Frontal cortex (tissue), 4 donors: ENCODE measurements at places on chromosomes 2 and 18.

DNA sequence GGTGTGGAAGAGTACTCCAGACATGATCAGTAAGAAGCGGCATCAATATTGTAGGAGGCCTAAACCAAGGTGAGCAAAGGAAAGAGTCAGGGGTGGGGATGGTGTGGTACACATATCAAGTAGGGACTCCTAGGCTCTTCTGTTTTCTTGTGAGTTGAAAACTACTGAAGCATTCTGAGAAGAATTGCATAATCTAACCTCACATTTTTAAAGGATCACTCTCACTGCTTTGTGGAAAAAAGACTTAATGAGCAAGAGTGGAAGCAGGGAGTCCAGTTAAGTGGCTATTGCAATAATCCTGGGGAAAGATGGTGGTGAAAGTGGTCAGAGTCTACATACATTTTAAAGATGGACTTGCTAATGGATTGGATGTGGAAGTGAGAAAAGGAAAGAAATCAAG lies 899.5 kb upstream of the FAM98A start:
- DNase-seq = no peak

DNA sequence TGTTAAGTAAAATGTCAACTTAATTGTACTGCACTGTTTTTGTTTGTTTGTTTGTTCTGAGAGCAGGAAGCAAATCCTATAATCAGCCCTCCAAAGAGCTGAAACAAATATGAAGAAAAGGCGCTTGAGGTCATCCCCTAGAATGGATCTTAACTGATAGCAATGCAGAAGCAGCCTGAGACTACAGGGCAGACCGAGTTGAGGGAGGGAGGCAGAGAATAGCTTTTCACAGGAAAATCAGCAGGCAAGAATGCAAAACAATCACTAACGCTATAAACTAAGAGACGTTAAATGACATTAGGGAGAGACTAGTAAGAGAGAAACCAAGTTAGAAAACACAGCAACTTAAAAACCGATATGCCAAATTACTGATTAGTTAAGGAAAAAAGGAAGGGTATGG lies 37.2 kb downstream of the GALNT1 start:
- no peak for DNase-seq

DNA sequence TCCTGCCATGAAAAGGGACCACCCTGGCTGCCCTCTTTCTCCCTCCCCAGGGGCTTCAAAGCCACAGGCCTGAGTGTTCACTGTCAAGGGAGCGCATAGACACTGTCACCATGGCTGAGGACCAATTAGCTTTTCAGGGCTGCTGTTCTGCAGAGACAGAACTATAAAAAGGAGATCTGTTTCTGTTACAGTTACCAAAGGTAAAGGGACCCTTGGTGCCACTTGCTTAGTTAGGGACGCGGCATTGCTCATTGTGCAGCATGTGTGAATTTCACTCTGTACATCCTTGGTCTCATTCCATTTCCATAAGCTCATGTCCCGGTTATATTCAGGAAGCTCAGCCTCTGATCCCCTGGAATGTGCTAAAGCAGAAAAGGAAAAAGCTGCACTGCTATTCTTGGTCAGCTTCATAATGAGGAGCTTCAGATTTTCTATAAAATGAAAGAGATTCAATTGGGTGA lies 55.5 kb upstream of the RNF152 start:
- DNase-seq = no peak

DNA sequence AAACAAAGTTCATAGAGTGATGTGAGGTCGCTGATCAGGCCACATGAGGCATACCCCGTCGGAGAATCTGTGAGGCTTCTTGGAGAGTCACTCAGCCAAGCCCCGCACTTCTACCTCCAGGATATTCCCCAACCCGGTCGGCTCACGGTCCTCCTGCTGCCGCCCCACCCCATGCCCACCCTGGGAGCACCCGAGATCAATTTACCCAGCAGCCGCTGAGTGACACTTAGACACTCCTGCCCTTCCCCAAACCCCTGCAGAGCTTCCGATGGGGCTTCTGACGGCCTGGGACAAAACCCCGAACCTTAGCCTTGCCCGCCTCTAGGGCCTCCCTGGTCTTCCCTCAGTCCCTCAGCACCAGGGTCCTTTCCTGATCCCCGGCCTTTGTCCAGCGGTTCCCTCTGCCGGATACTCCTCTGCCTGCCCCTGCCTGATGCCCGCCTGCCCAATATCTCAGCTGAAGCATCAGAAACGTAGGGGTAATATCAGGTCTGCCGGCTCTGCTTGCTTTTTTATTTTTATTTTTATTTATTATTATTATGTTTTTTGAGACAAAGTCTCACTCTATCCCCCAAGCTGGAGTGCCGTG lies 18.9 kb upstream of the OTOS start:
- no peak for DNase-seq

GRCh38 chr2:182248362-182248761 lies 178.5 kb downstream of the PDE1A start:
- no peak for DNase-seq

- DNase-seq = no peak
These were observed 200.8 kb downstream of the SLC8A1 start for GRCh38 chr2:40251137-40251536.

DNA sequence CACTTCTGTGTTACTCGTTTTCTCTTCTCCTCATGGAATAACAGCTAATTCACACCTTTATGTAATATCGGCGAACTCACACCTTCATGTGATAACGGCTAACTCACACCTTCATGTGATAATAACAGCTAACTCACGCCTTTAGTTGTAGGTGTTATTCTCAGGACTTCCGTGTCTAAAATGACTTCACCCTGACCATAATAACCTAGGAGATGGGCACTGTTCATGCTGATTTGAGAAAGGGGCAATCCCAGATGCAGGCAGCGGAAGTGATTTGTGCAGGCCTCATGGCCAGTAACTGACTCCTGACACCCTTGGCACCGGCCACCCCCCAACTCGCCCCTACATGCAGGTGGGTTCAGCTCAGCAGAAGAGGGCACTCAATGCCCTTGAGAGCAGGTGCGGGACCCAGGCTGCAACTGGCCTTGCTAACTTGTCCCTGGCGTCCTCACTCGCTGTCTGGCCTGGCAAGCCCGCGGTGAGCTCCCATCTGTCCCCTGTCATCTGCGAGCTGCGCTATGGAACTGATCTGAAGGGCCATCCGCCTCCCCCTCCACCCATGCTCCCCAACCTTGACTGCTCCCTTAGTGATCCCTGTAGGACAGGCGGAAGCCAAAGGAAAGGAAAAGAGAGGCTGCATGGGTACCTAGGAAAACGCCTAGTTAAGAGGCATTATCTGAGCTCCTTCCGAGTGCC lies 42.6 kb upstream of the MTCL1 start:
- no peak for DNase-seq

DNA sequence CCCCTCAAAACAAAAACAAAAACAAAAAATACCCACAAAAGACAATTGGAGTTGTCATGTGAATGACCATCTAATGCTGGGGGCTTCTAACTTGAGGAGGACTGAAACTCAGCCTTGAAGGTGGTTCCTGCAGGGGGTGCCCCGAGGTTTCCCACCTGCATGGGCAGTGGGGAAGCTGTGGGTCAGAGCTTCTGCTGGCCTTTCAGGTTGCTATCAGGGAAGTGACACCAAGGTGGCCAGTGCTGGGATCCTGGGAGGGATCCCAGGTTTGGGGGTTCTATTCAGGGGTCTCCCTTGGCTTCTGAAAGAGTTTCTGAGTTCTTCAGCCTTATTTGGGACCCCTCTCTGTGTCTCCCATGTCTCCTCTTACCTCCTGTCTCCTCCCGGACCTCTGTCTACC lies 62.8 kb downstream of the LDLRAD4 start:
- DNase-seq = no peak

DNA sequence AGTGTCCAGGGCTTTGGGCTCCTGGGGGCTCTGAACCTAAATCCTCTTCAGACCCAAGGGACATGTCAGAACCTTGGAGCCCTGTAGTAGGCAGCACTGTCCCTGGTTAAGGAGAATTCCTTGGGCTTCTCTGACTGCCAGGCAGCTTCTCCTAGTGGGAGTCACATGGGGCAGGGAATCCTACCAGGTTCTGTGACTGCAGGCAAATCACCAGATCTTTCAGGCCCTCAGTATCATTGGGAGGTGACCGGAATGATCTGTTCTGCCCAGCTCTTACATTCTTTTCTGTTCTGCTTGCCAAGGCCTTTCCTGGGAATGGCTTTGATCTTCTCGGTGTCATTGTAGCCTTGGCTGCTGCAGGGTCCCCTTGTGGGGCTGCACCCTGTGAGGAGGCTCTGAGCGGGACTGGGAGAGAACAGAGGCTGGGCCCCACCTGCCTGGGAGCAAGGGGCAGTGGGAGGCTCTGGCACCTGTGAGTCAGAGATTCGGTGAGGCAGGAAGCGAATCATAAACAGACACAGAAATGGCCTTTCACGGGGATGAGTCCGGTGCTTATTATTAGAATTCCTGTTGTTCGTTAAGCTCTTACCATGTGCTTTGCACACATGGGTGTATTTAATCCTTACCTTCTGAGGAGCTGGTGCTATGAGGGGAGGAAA lies 14.1 kb downstream of the CEP68 start:
- DNase-seq = no peak

DNA sequence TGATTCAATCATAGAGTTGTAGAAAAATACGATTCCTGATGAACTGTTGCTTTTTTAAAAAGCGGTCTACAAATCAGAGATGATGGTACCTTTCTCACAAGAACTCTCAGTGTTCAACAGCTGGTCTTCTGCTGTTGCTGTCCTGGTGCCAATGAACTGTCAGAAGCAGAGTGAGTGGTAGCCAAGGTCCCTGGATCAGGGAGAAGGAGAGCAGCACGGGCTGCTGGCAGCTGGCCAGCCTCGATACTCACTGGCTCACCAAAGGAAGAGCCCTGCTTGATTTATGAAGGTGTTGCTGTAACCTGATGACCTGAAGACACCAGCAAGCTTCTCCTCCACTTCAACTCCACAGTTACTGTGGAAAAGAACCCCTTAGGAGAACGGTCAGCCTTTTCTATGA lies 300.8 kb upstream of the SOX11 start:
- no peak for DNase-seq

DNA sequence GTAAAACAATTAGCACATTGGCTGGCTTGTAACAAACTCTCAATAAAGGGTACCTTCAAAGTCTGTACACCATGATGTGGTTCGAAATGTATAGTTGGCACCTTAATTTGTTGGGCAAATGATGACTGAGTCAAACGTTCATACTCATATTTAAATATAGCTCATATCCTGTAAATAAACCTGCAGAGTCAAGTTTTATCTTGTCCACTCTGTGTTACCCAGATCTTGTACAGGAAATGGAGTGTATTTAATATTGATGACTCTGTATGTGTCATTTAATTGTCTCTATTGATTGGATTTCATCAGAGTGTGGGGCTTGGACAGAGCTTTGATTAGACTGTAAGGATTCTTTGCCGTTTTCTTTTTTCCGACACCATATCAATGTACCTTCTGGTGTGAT lies 805.6 kb upstream of the ZEB2 start:
- no peak for DNase-seq

- no peak for DNase-seq
These were observed 18.7 kb downstream of the ZFP36L2 start for GRCh38 chr2:43207553-43208300.

DNA sequence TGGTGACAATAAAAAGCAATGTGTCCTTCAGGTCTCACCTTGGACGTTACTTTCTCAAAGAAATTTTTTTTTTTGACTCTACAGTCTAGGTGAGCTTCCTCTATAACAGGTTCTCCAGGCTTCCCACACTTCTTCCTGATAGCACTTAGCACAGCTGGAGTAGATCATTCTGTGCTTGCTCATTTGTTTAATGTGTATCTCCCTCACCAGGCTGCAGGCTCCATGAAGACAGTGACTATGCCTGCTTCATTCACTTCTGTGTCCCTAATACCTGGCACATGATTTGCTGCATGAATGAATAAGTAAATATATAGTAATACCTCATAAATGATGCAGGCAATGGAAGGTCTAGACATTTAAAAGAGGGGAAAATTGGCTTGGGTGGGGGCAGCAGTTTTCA lies 109.9 kb upstream of the CD302 start:
- DNase-seq = no peak

GRCh38 chr2:40592218-40592617 lies 140.3 kb upstream of the SLC8A1 start:
- DNase-seq = no peak

- DNase-seq = no peak
These were observed 21.1 kb downstream of the TBC1D8 start for GRCh38 chr2:101130081-101130480.

DNA sequence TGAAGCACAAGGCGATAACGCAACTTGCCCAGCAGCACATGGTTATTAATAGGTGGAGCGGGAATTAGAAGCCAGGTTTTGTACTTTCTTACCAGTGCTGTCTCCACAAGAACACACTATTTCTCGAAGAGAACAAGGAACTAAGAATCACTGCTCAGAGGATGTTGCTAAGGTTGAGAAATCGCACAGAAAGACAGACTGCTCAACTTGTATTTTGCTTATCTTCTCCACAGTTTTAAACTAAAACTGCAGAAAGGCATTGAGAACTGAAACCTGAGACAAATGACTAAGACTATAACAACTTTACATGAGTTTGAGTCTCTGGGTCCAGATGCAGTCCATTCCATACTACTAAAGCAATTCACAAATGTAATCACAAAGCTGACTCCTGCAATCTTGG lies 6.2 kb downstream of the PRKD3 start:
- DNase-seq = no peak

- no peak for DNase-seq
These were observed 59.9 kb upstream of the POU3F3 start for GRCh38 chr2:104793966-104794365.

DNA sequence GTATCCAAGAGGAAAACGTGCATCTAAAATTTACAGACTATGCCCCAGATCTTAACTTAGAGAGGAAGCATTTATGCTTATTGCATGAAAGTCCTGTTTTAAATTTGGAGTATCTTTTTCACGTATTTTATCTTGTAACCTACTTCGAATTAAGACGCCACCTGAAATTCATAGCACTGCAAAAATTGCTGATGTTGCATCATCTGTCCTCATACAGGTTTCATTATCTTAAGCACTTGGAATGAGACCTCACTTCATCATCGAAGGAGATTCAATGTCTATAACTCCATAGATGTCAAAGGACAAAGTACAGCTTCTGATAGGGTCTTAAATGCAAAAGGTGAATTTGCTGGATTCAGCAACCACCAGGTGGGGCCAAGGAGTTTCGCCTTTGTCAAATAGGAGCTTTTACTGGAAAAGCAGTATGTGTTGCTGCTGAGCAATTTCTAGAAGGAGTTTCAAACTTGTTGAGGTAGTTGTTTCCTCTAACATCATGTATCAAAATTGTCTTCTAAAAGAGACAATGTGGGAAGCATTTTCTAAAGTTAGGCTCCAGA lies 106.4 kb upstream of the CCDC85A start:
- DNase-seq = no peak

- no peak for DNase-seq
These were observed 168.2 kb upstream of the ALPP start for GRCh38 chr2:232210306-232210705.

DNA sequence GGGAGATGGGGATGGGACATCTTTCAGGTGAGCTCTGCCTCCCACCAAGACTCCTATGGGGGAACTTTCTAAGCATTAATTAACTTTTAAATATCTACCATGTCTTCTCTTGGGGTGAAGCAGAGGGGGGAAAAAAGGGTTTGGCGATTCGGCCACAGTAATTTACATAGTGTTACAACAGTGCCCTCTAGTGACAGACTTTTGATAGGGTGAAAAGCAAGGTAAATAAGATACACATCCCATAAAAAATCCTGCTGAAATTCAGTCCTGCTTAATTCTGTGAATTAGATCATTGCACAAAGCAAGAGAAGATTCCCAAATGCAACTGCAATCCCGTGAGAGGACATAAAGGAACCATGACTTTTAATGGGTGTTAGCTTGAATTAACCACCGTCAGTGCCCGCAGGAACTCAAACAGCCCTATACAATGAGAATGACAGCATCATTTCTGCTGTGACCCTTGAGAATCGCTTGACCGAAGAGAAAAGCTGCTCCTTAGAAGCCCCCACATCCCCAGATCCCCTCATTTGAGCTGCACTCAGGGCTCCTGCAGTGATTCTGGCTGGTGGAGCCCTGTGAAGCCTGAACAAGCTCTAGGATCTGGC lies 32.8 kb downstream of the FAM124B start:
- no peak for DNase-seq
